Caco-2 (cell line): ENCODE measurements at places on chromosomes 11 and 22. TPM values are rescaled to one million over a fixed set of nuclear protein-coding genes. Genes with fewer than 3 reads are reported as not detected.

DNA sequence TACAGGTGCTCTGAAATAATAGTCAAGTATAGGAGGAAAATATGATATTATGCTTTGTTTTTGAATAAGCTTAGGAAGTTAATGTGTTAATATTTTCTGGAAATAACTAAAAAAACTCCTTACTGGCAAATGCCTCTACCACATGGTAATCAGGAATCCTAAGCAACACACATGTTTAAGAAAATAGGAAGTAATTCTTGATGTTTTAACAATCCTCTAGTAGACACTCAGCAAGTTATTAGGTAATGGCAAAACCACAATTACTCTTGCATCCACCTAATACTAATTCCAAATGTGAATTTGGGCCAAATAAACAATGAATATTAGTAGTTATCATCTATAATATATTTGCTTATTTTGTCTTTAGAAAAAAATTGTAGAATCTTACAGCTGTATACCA is 53.6 kb downstream of the SLC35F2 start:
- no peaks in the 10 kb centered on the region for H3K36me3 ChIP-seq
- no peak overlapping the region for H3K27ac ChIP-seq
- H3K4me1 ChIP-seq, result peaks cover 8% of the 10 kb centered on the region
- no peaks in the 10 kb centered on the region for H3K27me3 ChIP-seq
- H3K4me3 ChIP-seq, result no peak overlapping the region
- no peak for DNase-seq

The OR8D4 gene
- total RNA-seq, result not detected in 2 replicates

DNA sequence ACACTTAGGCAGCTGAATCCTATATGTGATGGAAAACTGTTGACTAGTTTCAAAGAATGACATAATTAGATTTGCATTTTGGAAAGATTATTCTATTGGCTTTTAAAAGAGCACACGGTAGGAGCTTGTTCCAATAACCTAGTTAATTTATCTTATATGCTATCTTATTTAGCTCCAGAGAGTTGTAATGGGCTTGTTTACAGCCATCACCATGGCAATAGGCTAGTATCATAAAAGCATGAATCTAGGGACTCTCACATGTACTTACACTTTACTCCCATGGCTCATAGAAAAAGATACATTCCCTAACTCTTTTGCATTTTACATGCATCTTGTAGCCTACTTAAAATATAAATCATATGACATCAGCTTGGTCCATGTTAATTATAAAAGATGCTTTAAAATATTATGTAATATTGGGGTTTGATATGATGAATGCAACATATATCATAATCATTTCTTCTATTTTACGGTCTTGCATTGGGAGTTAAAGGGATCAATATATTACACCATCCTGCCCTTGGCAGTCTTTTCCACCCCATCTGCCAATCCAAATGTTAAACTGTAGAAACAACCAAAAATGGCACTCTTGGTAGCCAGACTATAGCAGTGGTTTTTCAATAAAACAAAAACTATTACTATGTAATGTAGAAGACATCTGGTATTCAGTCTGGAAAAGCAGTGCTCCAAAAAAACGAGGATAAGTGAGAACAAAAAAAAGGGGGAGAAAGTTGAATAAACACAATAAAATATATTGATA is 2254.0 kb downstream of the LRRC4C start:
- H3K4me1 ChIP-seq, result 0 out of 2 replicates have a peak, but pooled peaks cover 3% of the 10 kb centered on the region
- H3K27me3 ChIP-seq, result no peaks in the 10 kb centered on the region
- no peak overlapping the region for H3K27ac ChIP-seq
- no peak for DNase-seq
- H3K36me3 ChIP-seq, result no peaks in the 10 kb centered on the region

GRCh38 chr11:26649884-26650283 is 72.0 kb downstream of the SLC5A12 start:
- DNase-seq, result peak; percentile 73
- no peaks in the 10 kb centered on the region for H3K27me3 ChIP-seq
- H3K4me3 ChIP-seq, result no peak overlapping the region
- no peaks in the 10 kb centered on the region for H3K36me3 ChIP-seq
- H3K4me1 ChIP-seq, result no peaks in the 10 kb centered on the region

The OR51M1 gene
- not detected in 2 replicates for total RNA-seq

DNA sequence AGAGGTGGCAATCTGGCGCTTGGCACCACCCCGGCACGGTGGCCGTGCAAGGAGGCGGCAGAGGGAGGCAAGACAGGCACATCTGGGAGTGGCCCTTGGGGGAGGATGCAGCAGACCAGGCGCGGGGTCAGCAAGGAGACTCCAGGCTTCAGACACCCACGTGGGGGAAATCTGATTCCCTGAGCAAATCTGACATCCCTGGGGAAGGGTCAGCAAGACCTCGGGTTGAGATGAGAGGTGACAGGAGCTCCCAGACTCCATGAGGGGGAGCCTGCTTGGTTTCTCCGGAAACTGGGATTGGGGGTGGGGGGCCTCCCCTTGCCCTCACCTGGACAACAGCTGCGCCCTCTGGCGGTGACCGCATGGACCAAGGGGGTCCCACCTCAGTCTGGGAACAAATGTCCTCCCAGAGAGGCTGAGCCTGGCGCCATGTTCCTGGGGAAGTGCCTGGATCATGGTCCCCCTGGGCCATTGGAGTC is 4.0 kb upstream of the RCOR2 start:
- H3K36me3 ChIP-seq, result no peaks in the 10 kb centered on the region
- no peak for DNase-seq
- no peak overlapping the region for H3K27ac ChIP-seq
- H3K4me1 ChIP-seq, result 0 out of 2 replicates have a peak, but pooled peaks cover 9% of the 10 kb centered on the region
- no peak overlapping the region for H3K4me3 ChIP-seq

GRCh38 chr11:111942829-111943228 is 5.7 kb downstream of the DIXDC1 start:
- no peak overlapping the region for H3K4me3 ChIP-seq
- H3K36me3 ChIP-seq, result no peaks in the 10 kb centered on the region
- H3K27me3 ChIP-seq, result no peaks in the 10 kb centered on the region
- H3K4me1 ChIP-seq, result peaks cover 13% of the 10 kb centered on the region
- H3K27ac ChIP-seq, result no peak overlapping the region
- no peak for DNase-seq

DNA sequence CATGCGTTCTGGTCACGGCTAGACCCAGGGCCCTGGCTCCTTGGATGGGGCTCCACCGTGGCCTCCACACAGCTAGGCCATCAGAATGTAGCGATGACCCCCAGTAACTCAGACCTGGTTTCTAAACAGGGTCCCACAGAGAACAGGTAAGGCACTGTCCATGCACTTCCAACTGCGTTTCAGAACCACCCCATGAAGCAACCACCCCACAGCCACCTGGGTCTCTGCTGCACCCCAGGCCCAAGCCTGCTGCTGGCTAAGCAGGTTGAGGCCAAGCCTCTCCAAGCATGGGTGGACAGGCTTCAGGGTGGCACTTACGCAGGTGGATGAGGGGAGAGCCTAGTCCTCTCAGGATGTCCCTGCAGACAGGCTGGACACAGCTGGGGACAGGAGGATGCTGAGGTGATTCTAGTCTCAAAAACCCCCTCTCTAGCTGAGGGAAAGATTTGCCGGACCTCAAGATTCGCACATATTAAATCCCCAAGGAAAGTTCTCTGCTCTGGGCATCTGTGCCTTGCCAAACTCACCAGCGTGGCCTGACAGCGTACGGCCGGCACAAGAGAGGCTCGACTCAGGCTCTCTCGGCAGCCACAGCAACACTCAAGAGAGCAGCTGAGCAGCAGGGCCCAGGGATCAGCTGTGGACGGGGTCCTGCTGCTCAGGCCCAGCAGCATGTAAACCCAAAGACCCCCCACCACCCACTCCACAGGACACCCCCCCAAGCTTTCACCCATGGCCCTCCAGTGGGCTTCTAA is 141.6 kb downstream of the CRYBB2 start:
- no peak overlapping the region for H3K4me3 ChIP-seq
- H3K27ac ChIP-seq, result no peak overlapping the region
- H3K36me3 ChIP-seq, result no peaks in the 10 kb centered on the region
- no peak for DNase-seq
- H3K27me3 ChIP-seq, result no peaks in the 10 kb centered on the region
- H3K4me1 ChIP-seq, result no peaks in the 10 kb centered on the region

DNA sequence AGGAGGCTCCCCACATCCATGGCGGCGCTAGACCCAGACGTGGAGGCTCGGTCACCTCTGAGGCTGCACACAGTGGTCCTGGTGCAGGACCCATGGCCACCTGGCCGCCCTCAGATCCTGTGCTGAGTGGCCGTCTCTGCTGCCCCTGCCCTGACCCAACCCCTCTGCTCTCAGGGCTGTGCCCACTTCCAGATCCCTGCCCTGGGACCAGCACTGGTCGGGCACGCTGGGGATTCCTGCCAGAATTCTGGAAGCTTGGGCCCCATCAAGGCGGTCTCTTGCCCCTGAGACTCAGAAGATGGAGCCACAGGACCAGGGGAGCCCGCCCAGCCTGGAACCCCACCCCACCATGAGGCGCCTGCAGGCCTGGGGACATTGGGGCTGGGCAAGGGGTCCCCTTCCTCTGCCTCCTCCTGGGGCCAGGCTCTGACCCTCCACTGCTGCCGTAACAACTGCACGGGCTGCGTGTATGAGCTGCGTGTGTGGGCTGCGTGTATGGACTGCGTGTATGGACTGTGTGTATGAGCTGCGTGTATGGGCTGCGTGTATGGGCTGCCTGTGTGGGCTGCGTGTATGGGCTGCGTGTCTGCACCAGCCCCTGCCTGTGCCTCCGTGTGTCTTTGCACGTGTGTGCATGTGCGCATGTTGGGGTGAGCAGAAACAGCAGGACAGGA is 48.7 kb downstream of the IGLL1 start:
- H3K4me3 ChIP-seq, result no peak overlapping the region
- no peaks in the 10 kb centered on the region for H3K27me3 ChIP-seq
- DNase-seq, result peak; percentile 25
- H3K4me1 ChIP-seq, result peaks cover 43% of the 10 kb centered on the region
- peak overlapping the region; percentile 0 for H3K27ac ChIP-seq

- peak; percentile 95 for DNase-seq
- no peaks in the 10 kb centered on the region for H3K36me3 ChIP-seq
- H3K27me3 ChIP-seq, result no peaks in the 10 kb centered on the region
- peaks cover 47% of the 10 kb centered on the region for H3K4me1 ChIP-seq
- peak overlapping the region; percentile 95 for H3K27ac ChIP-seq
- H3K4me3 ChIP-seq, result peak overlapping the region; percentile 34
Measured at GRCh38 chr22:23521441-23522113, 58.5 kb downstream of the IGLL1 start.

The PDE2A gene
- 1.2 and 1.4 TPM in 2 replicates for total RNA-seq

DNA sequence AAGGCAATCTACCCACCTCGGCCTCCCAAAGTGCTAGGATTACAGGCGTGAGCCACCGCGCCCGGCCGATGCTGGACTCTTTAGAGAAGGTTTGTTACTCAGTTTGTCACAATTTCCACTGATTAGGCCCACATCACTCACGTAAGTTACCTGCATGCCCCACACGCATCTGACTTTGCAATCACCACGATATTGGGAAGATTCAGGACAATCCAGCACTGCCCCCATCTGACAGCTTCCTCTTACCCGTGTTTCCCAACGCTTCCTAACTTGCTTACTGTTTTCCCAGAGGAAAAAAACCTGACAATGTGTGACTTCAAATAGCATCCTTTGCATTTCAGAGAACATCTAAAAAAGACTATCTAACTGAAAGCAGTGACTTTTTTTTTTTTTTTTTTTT is 21.8 kb upstream of the EIF3M start:
- peak; percentile 11 for DNase-seq
- no peaks in the 10 kb centered on the region for H3K4me1 ChIP-seq
- no peaks in the 10 kb centered on the region for H3K36me3 ChIP-seq
- no peak overlapping the region for H3K27ac ChIP-seq

The PGR gene
- not detected in 2 replicates for total RNA-seq

GRCh38 chr11:60757231-60757800 is 649 bp downstream of the MS4A15 start:
- no peaks in the 10 kb centered on the region for H3K36me3 ChIP-seq
- H3K4me3 ChIP-seq, result no peak overlapping the region
- H3K4me1 ChIP-seq, result peaks cover 30% of the 10 kb centered on the region
- peak overlapping the region; percentile 44 for H3K27ac ChIP-seq
- DNase-seq, result no peak

The TSPAN4 gene
- 84.5 and 95.9 TPM in 2 replicates for total RNA-seq

The DDI1 gene
- not detected in 2 replicates for total RNA-seq

The SNX32 gene
- total RNA-seq, result not detected in 2 replicates

GRCh38 chr11:128464878-128465450 is 122.4 kb downstream of the ETS1 start:
- H3K4me3 ChIP-seq, result no peak overlapping the region
- no peak for DNase-seq
- H3K36me3 ChIP-seq, result no peaks in the 10 kb centered on the region
- H3K4me1 ChIP-seq, result no peaks in the 10 kb centered on the region
- H3K27me3 ChIP-seq, result no peaks in the 10 kb centered on the region
- no peak overlapping the region for H3K27ac ChIP-seq

DNA sequence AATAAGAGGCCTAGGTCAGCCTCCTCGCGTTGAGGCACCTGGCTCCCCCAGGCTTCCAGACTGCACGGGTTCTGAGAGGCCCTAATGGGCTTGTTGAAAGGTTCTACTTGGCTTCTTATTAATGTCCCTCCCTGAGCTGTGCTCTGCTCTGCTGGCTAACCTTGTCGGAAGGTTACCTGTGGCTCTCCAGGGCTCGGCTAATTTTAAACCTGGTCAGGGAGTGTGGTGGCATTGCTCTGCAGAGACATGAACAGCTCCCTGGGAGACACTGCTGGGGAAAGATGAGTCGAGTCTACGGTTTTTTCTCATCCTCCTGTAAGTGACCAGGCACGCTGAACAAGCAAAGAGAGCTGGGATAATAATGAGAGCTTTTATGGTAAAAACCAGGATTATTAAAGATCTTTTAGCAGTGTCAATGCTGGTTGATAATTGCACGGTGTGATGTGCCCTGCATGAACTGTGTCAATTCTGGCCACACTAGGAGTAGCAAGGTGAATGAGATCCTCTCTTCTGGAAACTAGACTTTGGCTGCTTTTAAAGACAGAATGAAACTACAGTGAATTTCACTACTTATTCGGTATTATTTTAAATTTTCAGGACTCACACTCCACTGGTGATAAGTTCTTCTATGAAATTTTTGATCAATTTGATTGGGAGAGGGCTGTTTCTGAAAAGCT is 70.7 kb downstream of the TEAD1 start:
- no peak overlapping the region for H3K27ac ChIP-seq
- no peaks in the 10 kb centered on the region for H3K36me3 ChIP-seq
- no peaks in the 10 kb centered on the region for H3K27me3 ChIP-seq
- peaks cover 4% of the 10 kb centered on the region; the same call in 1 of the 2 replicates for H3K4me1 ChIP-seq
- DNase-seq, result no peak

The SORL1 gene
- total RNA-seq, result 26.3 and 34.0 TPM in 2 replicates

DNA sequence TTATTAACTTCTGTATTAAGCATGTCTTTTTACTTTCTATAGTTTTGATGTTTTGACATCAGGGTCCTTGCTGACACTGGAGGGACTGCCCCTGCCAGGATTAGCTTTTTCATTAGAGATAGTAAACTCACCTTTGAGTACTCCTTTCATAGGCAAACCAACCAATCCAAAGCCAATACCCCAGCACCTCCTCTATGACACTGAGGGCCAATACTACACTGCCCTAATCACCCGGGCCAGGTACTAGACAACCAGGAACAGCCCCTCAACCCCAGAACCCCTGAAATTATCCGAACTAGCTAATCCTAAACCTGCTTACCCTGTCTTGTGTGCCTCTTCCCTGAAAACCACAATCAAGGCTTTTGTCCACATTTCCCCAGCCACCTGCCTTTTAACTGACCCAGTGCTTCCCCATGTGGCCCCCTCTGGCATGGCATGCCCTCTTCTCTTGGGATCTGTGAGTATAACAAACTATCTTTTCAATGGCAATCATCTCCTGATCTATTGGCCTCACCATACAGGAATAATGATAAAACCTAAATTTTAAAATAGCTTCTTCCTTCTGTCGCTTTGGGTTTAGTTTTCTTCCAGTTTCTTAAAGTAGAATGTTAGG is 31.2 kb downstream of the RAB6A start:
- DNase-seq, result peak; percentile 65
- peak overlapping the region; percentile 24 for H3K27ac ChIP-seq
- no peaks in the 10 kb centered on the region for H3K4me1 ChIP-seq
- H3K4me3 ChIP-seq, result no peak overlapping the region
- H3K27me3 ChIP-seq, result no peaks in the 10 kb centered on the region
- H3K36me3 ChIP-seq, result peaks cover 2% of the 10 kb centered on the region
